AG08396 (cell line): ENCODE measurements at places on chromosomes 6 and 20.

GRCh38 chr6:142387997-142388815, 86.4 kb downstream of the ADGRG6 start:
- peak; percentile 13 for DNase-seq

DNA sequence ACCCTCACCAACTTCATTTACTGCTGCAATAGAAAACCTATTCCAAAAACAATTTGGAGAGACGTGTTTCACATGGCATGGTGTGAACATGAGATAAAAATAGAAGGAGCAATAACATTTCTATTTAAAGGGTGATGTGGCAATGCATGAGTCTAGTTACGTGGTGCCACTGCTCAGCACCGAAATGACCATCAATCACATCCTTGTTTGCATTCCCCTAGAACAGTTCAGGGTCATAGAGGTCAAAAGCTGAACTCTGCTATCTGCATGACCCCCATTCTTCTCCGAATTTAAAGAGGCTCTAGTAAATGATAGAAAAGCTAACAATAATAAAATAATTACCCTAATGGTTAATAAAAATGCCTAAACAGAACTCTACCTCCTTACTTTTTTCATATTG, 29.5 kb downstream of the ROS1 start:
- DNase-seq: no peak

- DNase-seq: no peak
These were observed 444.2 kb downstream of the HTR1B start for GRCh38 chr6:77019081-77019480.

DNA sequence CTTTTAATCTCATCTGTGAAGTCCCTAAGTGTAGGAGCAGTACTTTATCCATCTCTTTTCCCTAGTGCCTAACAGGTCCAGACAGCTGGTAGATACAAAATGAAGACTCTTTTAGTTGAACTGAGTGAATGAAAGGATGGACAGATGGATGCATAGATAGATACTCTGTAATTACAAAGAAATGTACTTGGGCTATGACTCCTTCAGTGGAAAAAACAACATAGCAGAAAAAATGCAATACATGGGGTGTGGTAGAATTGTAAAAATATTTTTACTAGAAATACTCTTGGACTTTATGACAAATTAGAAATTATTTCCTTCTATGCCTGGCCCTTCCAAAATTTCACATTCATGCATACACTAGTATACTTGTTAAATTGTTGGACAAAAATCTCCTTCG, 29.3 kb downstream of the KCNQ5 start:
- no peak for DNase-seq

DNA sequence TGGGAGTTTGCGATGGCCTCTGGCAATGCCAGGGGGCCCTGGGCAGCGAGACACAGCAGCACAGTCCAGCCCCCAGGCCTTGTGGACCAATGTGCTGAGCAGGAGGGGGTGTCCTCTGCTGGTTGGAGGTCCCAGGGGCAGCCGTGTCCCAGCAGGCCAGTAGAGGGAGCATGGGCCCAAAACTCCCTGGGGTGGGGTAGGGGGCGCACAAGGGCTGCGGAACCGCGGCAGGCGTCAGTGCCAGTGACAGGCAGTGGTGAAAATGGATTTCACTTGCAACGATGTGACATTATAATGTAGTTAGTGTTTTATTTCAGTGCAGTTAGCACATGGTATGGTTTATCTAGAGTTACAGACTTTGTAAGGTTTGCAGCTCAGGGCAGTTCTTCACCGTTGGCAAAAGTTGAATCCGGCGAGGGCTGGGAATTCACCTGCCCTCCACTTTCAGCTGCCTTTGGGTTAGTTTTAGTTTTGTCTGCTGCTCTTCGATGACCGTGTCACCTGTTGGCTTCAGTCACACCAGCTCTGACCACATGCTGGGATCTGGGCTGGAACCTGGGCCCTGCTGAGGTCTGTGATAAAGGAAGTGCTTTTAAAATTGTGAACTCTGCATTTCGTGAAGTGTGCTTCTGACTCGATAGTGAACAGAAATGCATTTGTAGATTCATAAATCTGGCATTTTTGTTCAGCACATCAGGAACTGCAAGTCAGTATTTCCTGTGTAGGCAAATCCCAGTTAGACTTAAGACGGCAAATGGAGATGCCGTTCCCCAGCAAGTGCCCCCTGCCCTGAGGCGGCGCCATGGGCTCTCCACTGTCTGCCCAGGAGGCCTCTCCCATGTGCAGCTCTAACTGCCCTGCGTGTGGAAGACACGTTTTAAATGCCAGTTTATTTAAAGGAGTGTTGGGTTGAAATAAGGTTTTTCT, 46.8 kb downstream of the PYGB start:
- peak; percentile 82 for DNase-seq

DNA sequence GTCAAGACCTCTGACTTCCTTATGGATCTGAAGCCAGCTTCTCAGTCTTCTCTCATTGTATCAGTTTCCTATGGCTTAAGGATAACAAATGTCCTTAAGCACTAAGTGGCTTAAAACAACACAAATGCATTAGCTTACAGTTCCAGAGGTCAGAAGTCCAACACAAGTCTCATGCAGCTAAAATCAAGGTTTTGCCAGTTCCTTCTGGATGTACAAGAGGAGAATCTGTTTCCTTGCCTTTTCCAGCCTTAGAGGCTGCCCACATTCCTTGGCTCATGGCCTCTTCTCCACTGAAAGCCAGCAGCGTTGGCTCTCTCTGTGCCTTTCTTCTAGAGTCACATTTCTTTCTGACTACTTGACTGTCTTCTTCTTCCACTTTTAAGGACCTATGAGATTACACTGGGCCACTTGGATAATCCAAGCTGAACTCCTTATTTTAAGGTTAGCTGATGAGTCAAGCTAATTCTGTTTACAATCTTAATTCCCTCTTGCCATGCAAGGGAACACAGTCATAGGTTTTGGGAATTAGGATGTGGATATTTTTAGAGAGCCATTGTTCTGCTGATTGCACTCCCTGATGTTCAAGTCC, 179.0 kb downstream of the BCAS1 start:
- DNase-seq: no peak

DNA sequence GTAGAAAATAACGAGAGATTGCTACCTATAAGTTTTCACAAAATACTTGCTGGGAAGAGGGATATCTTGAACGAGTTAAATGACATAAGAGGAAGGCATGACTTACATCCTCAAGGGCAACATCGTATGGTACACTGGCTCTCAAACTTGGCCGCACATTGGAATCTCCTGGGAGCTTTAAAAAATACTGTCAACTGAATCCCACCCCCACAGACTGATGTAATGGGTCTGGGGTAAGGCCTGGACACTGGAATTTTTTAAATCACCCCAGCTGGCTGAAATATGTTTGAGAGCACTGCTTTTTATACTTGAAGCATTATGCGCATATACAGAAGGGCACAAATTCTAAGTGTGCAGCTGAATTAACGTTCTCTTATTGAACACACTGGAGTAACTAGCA, 8.0 kb upstream of the TSHZ2 start:
- DNase-seq: no peak

GRCh38 chr6:166485651-166486535, 100.6 kb downstream of the RAMACL start:
- no peak for DNase-seq

GRCh38 chr6:130421585-130421984, 55.8 kb downstream of the TMEM200A start:
- no peak for DNase-seq

DNA sequence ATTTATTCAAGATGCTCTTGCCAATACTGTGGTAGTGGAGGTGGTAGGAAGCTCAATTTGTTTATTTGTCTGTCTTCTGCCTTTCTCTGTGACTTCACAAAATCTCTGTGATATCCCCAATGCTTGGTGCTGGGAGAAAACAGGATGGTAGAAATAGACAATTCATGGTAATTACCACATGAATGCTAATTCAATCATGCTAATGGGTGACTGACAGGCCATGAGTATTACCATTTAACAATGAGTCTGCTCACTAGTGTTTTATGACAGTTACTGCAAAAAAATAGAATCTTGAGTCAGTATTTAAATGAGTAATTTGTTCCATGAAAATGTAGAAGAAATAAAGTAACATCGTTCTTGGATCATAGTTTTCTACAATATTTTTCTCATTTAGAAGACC, 52.3 kb upstream of the FABP7 start:
- DNase-seq: no peak

- no peak for DNase-seq
These were observed 166.8 kb upstream of the CST7 start for GRCh38 chr20:24782301-24782700.

- no peak for DNase-seq
These were observed 188.0 kb downstream of the KCNQ5 start for GRCh38 chr6:72809746-72810379.

GRCh38 chr6:137731960-137732616, 135.0 kb upstream of the TNFAIP3 start:
- no peak for DNase-seq

- DNase-seq: no peak
These were observed 119.9 kb downstream of the TTLL2 start for GRCh38 chr6:167444602-167445346.

GRCh38 chr6:41150671-41151070, 3.5 kb downstream of the TREML1 start:
- no peak for DNase-seq
